ENCODE measurements at places on chromosomes 1 and 21.
A peak's percentile ranks its signal among the peaks of the same experiment; 100 is the strongest.

GRCh38 chr1:200454425-200454824 lies 44.6 kb upstream of the ZNF281 start:
- DNase-seq: no peak

- no peak for DNase-seq
Observed at GRCh38 chr1:76508871-76509270, 358.4 kb upstream of the ST6GALNAC5 start.

DNA sequence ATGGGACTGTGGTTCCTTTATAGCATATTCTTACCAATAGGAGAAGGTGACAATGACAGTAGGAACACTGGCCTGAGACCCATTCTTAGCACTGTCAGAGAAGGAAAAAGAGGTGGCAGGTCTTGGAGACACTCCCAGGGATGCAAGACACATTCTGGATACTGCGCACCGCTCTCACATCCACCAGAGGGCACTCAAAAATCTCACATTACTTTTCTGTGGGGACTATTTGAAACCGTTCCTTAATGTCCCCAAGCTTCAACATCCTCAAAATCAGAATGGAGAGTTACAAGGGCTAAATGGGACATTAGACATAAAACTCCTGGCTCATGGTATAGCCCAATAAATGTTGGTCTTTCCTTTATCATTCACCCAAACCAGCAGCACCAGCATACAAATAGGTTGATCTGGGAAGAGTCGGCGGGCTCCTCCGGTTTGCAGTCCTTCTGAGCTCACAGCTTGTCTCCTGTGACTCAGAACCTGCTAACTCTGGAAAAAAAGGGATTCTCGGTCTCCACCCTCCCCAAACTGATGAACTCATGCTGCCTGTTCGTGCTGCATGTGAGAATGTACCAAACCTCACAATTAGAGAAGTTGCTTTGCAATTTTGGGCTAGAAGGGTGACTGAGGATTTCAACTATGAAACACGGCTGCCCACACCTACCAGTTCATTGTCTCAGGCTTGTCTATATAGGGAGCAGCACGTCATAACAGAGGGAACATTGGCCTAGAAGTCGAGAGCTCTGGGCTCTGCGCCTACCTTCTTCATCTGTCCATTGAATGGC lies 40.2 kb downstream of the IL12RB2 start:
- DNase-seq: no peak

GRCh38 chr1:53083636-53084588 lies 21.9 kb downstream of the PODN start:
- no peak for DNase-seq

- no peak for DNase-seq
Observed at GRCh38 chr1:236494586-236495466, 29.0 kb upstream of the LGALS8 start.

DNA sequence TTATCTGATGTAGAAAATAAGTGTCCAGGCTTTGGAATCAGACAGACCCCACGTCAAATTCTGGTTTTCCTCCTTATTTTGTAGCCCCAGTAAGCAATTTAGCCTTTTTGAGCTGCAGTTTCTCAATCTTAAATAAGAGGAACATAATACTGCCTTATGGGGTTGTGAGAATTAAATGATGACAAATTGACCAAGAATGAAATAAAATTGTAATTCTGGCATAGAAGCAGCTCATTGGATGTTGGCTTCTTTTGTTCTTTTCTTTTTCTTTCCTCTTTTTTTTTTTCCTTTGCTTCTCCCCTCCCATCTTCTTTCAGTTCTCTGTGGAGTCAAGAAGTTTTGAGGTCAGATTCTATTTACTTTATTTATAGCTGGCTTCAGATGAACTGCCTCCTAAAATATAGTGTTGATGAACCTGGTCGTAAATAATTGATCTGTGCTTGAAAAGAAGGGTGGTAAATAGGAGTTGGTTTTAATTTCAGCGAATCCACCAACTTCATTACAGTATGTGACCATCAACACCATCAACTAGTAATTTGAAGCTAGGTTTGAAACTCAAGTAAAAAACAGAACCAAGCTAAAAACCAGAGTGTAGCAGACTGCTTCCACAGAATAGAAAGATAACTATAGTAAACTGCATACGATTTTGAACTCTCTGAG lies 81.1 kb downstream of the CACHD1 start:
- no peak for DNase-seq

DNA sequence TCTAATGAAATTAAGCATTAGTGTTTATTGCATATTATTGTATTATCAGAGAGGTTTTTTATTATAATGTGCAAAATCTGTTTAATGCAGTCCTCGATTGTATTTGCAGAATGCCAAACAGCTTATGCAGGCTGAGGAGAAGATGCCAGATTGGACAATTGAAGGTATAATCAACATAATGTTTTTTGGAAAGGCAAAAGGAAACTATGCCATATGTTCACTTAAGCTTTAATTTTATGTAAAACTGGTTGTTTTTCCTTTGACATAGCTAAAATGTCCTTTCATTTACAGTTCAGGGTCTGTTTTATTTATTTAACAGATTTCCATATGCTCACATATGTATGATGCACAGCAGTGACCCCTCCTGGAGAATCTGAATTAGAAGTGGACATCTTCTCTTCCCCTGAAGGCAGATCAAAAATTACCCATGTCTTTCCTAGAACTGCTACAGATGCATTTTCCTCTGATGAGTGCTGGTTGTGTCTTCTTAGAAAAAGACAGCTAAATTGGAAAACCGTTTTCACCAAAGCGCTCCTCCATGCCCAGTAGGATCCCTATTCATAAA lies 143.5 kb upstream of the USH2A start:
- no peak for DNase-seq

- no peak for DNase-seq
Observed at GRCh38 chr1:114094675-114095074, 59.0 kb downstream of the SYT6 start.

GRCh38 chr1:174052621-174053020 lies 30.5 kb upstream of the RC3H1 start:
- DNase-seq: no peak

GRCh38 chr1:197306381-197307062 lies 38.5 kb downstream of the CRB1 start:
- DNase-seq: no peak

GRCh38 chr21:31735511-31735992 lies 3.6 kb upstream of the SCAF4 start:
- DNase-seq: no peak

DNA sequence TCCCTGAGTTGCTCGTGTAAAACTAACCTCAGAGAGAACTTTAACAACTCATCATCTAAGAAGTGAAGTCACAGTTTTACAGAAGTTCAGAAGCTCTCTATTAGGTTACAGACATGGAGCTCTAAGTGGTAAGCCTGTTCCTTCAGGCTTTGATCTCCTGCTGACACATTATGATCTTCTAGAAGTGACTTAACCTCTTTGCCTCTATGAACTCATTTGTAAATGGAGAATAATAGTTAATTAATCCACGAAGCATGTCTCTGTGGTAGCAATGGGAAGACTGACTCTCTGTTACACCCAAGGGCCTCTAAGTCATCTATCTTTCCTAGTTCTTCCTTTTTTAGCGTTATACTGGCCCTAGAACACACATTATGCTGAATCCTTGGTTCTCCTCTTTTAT lies 157.9 kb upstream of the NRIP1 start:
- DNase-seq: no peak

DNA sequence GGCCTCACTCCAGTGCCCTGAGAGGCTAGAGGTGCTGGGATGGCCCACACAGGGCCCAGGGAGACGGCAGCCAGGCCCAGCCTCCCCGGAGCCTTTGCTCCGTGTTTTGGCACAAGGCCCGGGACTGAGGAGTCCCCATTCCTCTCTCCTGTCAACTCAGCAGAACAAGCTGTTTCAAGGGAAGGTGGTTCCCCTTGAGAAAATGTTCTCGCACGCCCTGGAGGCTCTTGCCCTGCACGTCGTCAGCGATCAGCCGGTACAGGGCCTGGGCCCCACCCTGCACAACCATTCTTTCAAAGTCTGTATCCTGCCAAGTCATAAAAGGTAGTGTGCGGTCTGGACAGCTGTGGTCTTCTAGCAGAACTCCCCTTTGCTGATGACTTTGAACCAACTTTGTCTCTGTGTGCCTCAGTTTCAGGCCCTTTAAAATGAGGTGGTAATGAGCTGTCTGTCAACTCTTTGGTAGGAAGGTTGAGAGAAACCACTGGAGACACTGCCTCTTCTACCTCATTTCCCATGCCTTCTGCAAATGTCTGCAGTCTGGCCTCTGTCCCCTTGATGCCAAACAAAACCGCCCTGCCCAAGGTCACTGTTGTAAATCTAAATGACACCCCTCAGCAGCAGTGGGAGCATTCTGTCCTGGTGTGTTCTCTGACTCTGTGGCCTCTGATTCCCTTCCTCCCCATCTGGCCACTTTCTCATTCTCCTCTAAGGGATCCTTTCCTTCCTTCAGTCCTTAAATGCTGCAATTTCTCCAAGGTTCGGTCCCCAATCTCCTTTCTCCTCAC lies 138.6 kb upstream of the JUN start:
- DNase-seq: peak; percentile 92

DNA sequence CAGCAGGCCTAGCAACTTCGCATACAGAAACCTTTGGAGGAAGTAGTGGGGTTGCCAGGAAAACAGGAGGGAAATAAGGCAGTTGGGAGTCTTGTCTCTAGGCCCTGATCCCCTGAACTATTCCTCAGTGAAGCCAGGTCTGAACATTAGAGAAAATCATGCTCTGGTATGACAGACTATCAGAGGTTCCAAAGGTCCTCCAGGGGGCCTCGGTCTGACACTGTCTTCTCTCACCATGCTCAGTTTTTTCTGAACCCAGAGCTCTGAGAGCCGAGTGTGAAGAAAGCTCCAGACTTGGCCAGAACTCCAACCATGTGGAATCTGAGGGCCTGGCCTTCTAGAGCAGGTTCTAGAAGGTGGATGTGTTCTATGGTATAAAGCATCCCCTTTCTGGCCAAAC lies 4.0 kb downstream of the TOMM40L start:
- no peak for DNase-seq

All from esophagus muscularis mucosa (tissue), 4 donors.